ENCODE measurements at places on chromosomes 12 and 14. TPM values are rescaled to one million over a fixed set of nuclear protein-coding genes. Genes with fewer than 3 reads are reported as not detected.

GRCh38 chr14:99524091-99524661, 43.0 kb downstream of the CCNK start:
- no peaks in the 10 kb centered on the region for H3K27me3 ChIP-seq
- H3K27ac ChIP-seq: no peak overlapping the region
- no peak overlapping the region for H3K4me3 ChIP-seq
- H3K36me3 ChIP-seq: no peaks in the 10 kb centered on the region
- no peak for DNase-seq

GRCh38 chr12:53219292-53219955, 12.4 kb upstream of the ITGB7 start:
- H3K4me3 ChIP-seq: peak overlapping the region; percentile 97
- peaks cover 78% of the 10 kb centered on the region for H3K4me1 ChIP-seq
- peak; percentile 72 for DNase-seq
- no peaks in the 10 kb centered on the region for H3K27me3 ChIP-seq

GRCh38 chr14:100118396-100119011, 40.9 kb downstream of the DEGS2 start:
- no peak overlapping the region for H3K4me3 ChIP-seq
- peak overlapping the region; percentile 62 for H3K27ac ChIP-seq
- peaks cover 19% of the 10 kb centered on the region for H3K4me1 ChIP-seq
- H3K36me3 ChIP-seq: peaks cover 71% of the 10 kb centered on the region
- H3K27me3 ChIP-seq: no peaks in the 10 kb centered on the region
- no peak for DNase-seq

DNA sequence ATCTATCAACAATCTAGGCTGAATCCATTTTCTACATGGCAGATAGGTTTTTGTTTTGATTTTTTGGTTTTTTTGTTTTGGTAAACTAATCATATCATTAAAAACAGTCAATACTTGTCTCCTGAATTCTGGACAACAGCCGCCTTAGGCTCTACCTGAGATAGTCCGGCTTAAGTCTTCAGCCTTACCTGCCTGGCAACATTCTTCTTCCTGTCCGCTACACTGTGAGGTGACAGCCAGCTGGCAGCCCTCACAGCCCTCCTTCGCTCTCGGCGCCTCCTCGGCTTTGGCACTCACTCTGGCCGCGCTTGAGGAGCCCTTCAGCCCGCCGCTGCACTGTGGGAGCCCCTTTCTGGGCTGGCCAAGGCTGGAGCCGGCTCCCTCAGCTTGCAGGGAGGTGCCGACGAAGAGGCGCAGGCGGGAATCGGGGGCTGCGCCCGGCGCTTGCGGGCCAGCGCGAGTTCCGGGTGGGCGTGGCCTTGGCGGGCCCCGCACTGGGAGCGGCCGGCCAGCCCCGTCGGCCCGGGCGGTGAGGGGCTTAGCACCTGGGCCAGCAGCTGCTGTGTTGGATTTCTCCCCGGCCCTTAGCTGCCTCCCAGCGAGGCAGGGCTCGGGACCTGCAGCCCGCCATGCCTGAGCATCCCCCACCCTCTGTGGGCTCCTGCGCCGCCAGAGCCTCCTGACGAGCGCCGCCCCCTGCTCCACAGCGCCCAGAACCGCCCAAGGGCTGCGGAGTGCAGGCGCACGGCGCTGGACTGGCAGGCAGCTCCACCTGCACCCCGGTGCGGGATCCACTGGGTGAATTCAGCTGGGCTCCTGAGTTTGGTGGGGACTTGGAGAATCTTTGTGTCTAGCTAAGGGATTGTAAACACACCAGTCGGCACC, 49.0 kb downstream of the MDGA2 start:
- H3K36me3 ChIP-seq: no peaks in the 10 kb centered on the region
- no peak overlapping the region for H3K4me3 ChIP-seq
- H3K27ac ChIP-seq: no peak overlapping the region
- no peaks in the 10 kb centered on the region for H3K27me3 ChIP-seq
- no peaks in the 10 kb centered on the region for H3K4me1 ChIP-seq

DNA sequence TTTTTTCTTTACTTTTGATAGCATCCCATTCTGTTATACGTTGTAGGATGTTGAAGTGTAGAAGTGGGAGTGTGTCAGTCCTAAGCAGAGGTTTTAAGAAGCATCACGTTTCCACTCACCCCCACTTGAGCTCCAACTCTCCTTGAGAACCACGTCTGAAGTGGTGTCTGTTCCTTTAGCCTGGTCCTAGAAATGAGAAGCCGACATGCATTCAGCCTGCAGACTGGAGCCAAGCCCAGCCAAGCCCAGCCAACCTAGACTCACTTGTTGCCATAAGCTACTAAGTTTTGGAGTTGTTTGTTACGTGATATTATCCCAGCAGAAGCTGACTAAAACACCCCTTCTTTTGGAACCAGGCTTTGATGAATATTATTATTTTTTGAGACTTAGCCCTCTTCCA, 4.4 kb upstream of the ELK3 start:
- DNase-seq: no peak
- H3K4me1 ChIP-seq: peaks cover 37% of the 10 kb centered on the region
- H3K27ac ChIP-seq: no peak overlapping the region
- no peaks in the 10 kb centered on the region for H3K36me3 ChIP-seq
- H3K4me3 ChIP-seq: no peak overlapping the region

GRCh38 chr12:124595444-124595843, 28.0 kb upstream of the NCOR2 start:
- H3K4me1 ChIP-seq: no peaks in the 10 kb centered on the region
- H3K27ac ChIP-seq: no peak overlapping the region
- H3K4me3 ChIP-seq: no peak overlapping the region

The CYP27B1 gene
- total RNA-seq: 2.3 TPM

All from activated CD8-positive, alpha-beta T cell treated with anti-CD3 and anti-CD28 coated beads, Interleukin-2, amount 10 ng/mL, durations not matched to agents 7 days and 5 days (primary cell).